ENCODE measurements at places on chromosomes 16 and 17.

DNA sequence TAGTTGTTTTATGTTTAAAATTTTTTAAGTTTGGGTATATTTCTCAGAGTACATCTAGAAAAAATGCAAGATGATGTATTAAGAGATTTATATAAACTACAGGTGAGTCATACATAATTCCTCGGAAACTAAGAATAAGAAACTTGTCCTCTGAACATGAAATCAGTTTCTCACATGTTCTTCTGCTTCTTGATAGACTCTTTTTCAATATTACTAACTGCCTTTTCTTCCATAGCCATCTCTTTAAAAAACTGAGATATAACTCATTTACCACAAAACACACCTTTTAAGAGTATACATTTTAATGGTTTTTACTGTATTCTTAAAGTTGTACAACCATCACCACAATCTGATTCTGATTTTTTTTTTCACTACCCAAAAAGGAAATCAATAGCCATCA is 238.4 kb upstream of the AXIN2 start:
- no peak for DNase-seq

DNA sequence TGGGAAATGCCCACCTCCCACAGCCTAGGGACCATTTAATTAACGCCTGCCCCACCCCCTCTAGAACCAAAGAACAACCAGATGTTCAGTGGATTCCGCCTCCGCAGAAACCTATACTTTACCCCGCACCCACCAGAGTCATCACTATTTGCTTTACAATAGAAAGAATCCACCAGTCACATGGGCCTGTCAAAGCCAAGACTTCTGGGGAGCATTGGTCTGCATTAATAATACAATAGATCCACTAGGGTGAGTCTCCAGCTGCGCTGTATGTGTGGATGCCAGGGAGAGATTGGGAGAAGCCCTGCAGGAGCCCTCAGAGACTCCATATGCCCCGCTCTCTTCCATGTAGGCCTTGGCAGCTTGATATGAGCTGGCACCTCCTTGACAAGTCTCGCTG is 31.3 kb downstream of the CLEC19A start:
- peak; percentile 26 for DNase-seq

- DNase-seq: no peak
These were observed at the start of gene DRC7 for GRCh38 chr16:57694725-57695679. DRC7 (plus strand) TSS chr16:57694806; CDS start chr16:57697950, 3,144 bp downstream.

DNA sequence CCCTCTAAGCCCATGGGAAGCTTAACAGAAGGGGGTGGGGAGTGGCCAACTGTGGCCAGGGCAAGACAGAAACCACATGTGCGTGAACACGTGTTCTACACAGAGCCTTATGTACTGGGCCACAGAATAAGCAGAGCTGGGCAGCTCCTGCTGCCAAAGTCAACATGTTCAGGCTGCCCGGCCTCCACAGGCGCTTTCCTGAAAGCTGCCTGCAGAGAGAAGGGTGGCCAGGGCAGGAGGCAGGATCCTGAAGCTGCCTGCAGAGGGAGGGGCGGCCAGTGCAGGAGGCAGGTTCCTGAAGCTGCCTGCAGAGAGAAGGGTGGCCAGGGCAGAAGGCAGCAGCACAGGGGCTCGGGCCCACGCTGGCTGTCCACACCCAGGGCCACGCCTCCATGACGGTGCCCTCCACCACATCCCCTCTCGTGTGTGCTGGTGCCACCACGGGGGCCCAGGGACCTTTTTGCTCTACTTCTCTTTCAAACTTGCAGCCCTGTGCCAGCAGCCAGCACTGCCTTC is 79.5 kb downstream of the ANKRD11 start:
- DNase-seq: peak; percentile 22

DNA sequence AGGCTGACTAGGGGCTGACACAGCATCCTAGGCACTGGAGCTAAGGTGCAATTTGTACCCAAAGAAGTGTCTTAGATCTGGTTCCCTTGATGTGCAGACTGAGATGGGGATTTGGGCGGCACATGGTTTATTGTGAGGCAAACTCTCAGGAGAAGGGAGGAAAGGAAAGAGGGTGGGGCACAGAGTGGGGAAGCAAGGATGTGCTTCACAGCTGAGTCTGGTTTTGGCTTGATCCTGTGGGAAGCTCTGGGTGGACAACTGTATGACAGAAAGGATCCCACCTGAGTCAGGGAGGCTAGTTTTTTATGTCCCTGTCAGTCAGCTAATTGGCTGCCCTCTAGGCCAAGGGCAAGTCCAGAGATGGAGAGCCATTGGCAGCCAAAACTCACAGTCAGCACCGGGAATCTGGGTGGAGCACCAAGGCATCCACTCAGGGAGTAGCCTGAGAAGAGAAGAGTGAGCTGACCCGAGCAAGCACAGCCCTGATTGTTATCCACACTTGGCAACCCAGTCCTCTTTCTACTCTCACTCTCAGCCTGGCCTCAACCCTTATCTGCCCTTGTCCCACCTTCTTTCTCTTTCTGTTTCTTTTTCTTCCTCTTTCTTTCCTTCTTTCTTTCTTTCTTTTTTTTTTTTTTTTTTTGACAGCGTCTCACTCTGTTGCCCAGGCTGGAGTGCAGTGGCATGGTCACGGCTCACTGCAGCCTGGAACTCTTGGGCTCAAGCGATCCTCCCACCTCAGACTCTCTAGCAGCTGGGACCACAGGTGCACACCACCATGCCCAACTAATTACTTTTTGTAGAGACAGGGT is 12.0 kb downstream of the ARL4D start:
- DNase-seq: no peak

DNA sequence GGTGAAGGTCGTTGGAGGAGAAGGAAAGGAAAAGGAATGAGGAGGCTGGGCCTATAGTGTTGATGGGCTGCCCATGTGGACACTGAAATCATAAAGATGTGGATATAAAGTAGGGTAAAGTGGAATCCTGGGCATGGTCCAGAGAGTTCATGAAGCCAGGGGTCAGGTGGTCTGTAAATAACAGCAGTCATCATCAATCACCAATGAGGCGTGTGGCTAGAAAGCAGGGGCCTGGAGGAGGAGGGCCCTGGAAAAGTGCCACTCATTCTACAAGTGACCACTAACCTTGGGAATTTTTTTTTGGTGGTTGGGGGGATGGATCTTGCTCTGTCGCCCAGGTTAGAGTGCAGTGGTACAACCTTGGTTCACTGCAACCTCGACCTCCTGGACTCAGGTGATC is 115.3 kb upstream of the NOL11 start:
- DNase-seq: no peak

- DNase-seq: no peak
These were observed 25.3 kb upstream of the LITAF start for GRCh38 chr16:11611871-11612664.

GRCh38 chr16:87042551-87043230 is 274.5 kb downstream of the C16orf95 start:
- DNase-seq: no peak

- DNase-seq: no peak
These were observed 19.6 kb downstream of the MAP2K3 start for GRCh38 chr17:21304091-21304490.

DNA sequence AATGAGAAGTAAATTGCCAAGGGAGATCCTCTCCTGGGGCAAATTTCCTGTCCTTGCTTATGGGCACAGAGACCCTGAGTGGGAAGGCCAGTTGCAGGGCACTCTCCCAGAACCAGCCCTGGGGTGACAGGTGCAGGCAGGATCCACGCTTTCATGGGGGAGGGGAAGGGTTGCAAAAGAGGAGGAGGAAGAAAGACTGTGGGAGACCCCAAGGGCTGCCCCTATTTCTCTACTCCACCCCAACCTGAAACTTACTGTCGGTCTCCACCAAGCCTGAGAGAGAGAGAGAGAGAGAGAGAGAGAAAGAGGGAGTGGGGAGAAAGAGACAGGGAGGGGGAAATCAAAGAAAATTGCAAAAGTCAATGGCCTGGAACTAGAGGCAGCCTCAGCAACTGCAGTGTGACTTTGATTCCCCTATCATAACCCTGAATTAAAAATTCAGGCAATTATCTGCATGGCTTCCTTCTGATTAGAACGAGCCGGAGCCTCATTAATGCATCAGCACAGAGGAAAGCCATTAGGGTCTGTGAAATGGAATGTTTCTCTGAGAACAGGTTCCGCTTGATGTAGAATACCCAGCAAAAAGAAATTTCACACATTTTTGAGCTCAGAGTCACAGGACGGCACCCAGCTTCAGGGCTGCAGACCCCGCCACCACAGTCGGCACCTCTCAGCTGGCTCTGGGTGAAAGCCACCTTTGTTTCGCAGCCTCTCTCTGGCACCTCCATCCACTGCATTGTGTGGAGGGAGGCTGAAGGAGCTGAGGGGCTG is 45.1 kb upstream of the HNF1B start:
- DNase-seq: no peak

- DNase-seq: no peak
These were observed 8.4 kb upstream of the MEOX1 start for GRCh38 chr17:43669971-43670644.

- no peak for DNase-seq
These were observed 1.0 kb downstream of the MYO15B start for GRCh38 chr17:75588596-75589011.

- DNase-seq: no peak
These were observed 64.4 kb upstream of the CDH8 start for GRCh38 chr16:62100651-62101050.

- DNase-seq: no peak
These were observed 94.7 kb downstream of the NOG start for GRCh38 chr17:56688151-56688550.

DNA sequence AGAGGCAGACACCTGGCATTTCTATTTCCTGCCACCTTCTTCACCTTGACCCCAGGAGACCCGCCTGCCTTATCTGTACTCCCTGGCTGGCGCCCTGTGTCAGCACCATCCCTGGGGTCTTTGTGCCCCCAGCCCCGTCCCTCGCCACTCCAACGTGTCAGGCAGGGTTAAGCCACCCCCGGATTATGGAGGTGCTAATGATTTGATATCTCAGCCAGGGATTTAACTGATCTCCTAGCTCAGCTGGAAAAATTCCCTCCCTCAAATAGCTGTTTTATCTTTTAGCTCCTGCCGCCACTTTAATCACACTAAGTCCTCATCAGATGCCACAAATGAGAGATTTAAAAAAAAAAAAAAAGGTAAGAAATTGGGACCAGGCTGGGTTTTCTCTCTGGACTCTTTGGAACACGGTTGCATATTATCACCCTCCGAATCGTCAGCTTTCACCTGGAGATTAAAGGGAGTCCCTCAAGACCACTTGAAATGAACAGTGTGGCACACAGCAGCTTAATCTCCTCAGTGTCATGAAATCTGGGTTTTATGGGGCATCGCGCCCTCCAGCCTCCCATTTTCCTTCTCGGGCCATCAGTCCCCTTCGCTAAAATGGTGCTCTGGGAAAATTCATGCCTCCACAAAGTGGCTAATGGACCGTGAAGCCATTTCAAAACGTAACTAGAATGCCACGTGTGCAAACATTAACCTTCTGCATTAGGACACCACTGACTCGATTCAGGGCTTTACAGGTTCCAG is 26.2 kb upstream of the WFDC1 start:
- DNase-seq: no peak
